Right ventricle myocardium inferior (tissue), 1 donor: ENCODE measurements at places on chromosomes 3 and 15. TPM values are rescaled to one million over a fixed set of nuclear protein-coding genes. Genes with fewer than 3 reads are reported as not detected.

Gene PTPRG
- total RNA-seq: 34.1 TPM

Gene SLC49A4
- 16.1 TPM for total RNA-seq

Gene ZDHHC23
- 4.4 TPM for total RNA-seq

Gene CFAP100
- not detected for total RNA-seq

GRCh38 chr3:115494826-115495225, 128.5 kb upstream of the GAP43 start:
- no peak for DNase-seq

DNA sequence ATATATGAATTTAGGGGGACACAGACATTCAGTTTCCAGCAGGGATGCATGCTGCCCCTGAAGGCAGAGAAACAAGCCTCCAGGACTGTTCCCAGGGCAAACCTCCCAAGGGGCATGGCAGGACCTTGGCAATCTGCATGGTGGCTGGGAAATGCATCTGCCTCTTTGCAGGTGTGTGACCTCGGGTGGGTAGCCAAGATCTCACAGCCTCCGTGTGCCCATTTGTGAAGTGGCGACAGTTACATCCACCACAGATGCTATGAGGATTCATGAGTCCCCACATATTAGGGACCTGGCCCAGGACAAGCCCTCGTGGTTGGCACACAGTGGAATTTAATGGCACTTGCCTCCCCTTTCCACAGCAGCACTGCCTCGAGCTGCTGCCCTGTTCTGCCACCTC, 29.9 kb downstream of the SLC28A1 start:
- no peak for DNase-seq

DNA sequence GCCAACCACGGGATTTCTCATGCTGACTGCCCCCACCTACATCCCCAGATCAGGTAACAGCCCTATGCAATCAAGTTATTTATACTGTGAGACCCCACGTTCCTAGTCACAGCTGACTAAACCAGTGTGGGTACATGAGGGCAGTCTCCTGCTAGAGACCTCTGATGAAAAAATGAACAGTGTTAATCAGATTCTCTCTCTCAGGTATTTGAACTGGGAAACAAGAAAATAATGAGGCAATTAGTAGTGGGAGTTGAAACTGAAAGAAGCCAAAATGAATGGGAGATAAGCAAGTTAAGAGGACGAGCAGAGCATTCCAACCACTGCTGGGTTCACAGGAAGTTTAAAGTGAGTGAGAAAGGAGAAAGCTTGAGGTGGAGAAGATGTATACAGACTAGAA, 98.5 kb upstream of the MYO5C start:
- DNase-seq: no peak

- DNase-seq: no peak
Measured at GRCh38 chr15:74326746-74327145, 40.7 kb downstream of the CYP11A1 start.

- no peak for DNase-seq
Measured at GRCh38 chr3:44048196-44048924, 193.3 kb upstream of the TOPAZ1 start.

DNA sequence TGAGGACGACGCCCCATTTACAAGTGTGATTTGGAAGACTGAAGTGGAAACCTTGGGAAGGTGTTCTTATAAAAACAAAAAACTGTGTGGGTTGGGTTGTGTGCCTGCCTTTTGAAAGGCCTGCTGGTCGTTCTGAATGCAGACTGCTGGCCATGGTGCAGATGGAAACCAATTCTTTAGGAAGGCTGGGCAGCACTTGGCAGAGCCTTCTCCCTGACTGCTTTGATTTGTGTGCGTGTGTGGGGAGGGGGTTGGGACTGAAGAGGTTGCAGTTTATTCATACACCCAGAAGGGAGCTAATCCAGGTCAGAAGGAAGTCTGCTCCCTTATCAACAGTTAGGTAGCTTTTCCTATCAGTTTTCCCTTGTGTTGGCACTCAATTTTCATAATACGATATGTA, 288.7 kb downstream of the SOX2 start:
- DNase-seq: no peak

GRCh38 chr3:160448845-160449635, 546 bp downstream of the TRIM59 start:
- no peak for DNase-seq

DNA sequence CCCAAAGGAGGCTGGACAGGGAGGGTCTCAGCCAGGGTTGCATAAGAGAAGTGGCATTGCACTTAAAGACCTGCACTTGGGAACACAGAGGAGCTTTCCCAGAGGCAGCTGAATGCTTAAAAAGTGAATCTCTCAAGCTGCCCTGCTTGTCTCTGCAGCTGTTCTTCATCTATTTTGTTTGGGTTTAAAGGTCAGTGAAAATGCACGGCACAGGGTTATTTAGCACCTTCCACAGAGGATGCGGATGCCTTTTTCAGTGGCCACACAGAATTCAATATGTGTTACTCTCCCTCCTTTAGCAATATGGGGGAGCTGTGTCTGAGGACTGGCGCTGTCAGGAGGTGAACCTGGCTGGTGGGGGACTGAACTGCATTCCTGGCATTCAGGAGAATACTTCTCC, 22.7 kb upstream of the CTNNB1 start:
- no peak for DNase-seq

DNA sequence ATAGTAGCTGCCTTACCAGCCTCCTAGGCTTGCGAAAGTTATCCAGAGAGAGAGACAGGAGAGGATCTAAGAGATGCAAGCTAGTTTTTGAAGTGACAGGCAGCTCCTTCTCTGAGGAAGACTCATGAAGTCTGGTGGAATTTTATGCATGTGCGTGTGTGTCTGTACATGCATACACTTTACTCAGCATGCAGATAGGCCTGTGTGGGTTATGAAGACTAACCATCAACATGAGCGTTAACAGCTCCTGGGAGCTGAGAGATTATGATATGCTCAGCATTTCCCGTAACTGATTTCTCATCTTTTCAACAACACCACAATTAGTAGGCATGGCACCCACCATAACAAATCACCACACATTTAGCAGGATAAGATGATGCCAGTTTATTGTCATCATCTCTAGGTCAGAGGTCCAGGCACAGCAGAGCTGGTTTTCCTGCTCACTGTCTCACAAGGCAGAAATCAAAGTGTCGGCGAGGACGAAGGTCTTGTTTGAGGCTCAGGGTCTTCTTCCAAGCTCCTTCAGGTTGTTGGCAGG, 239.5 kb downstream of the CACNA2D3 start:
- no peak for DNase-seq
